ENCODE measurements at places on chromosomes 16 and 17.

DNA sequence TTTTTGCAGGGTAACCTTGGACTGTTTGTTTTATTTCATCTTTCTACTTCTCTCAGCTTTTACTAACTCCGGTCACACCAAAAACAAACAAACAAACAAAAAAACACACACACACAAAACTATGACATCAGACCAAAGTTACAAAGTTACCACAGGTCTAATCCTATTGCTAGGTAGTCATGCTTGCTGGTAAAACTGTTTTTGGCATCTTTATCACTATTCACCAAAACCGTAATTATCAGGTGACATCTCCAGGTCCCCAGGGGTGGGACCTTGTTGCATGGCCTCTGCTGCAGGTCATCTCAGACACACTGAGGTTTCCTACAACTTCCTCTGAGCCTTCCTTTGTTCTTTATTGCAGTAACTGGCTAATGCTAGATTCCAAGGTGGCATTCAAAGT is 162.3 kb downstream of the ABCA8 start:
- DNase-seq, result no peak

GRCh38 chr17:5869041-5869745 is 201.0 kb upstream of the WSCD1 start:
- DNase-seq, result no peak

GRCh38 chr16:11328172-11329070 is 16.8 kb upstream of the RMI2 start:
- DNase-seq, result peak; percentile 98

DNA sequence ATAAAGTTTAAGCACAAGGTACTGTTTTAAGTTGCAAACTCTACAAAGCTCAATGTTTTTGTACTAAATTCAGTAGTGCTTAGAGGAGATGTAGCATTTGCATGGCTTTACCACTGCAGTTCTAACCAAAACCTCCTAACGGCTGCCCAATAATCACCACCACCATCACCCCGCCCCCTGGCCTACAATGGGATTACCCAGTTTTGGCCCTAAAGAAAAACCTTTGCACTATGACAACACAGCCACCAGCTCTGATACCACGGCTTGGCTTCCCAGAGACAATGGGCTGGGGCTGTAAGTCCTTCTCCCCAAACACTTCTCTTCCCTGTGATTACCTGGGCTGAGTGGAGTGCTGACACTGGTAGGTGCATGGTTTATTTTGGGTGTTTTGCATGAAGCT is 58.4 kb upstream of the MTMR4 start:
- DNase-seq, result no peak

DNA sequence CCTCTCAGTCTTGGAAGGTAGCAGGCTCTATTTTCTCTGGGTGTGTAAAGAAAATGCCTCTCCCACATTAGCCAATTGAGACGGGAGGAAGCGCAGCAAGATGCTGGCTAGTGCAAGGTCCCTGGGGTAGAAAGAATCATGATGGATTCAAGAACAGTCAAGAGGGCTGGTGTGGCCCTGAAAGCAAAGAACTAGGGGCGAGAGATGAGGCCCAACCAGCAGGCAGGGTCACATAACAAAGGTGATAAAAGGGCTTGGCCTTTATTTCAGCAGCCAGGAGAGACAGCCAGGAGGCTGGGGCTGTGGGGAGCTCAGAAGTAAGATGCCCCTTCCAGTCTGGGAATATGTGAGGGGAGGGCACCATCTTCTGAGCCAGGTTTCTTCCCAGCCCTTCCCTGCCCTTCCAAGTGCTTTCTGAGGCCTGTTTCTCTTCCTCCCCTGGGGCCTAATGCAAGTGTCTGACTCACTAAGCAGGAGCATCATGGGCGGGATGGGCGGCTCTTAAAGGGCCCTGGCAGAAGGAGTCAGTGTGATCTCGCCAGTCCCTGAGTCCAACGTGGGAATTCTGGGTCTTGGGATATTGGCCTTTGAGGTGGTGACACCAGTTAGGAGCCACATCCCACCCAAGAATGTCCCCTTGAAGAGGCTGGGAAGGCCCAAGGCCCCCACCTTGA is 3.9 kb upstream of the NLRC5 start:
- no peak for DNase-seq

- no peak for DNase-seq
These were observed 3.7 kb downstream of the RHBDL3 start for GRCh38 chr17:32269377-32269776.

DNA sequence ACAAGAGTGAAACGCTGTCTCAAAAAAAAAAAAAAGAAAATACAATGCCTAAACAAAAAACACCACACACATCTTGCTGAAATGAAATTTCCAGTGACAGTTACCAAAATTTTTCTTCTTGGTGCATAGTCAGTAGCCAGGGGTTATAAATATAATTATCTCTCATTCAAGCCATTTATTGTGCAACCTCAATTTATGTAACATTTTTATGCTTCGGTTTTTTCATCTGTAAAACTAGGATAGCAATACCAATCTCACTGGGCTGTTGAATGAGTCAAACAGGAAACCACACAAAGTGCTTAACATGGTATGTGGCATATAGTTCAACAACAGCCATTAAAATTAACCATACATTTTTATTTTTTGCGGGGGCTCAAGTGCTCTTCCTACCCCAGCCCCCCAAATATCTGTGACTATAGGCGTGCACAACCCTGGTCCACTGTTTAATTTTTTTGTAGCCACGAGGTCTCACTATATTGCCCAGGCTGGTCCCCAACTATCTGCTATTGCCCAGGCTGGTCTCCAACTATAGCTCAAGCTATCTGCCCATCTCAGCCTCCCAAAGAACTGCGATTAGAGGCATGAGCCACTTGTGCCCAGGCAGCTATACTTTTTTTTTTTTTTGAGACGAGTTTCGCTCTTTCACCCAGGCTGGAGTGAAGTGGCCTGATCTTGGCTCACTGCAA is 2.6 kb downstream of the COG4 start:
- DNase-seq, result no peak

DNA sequence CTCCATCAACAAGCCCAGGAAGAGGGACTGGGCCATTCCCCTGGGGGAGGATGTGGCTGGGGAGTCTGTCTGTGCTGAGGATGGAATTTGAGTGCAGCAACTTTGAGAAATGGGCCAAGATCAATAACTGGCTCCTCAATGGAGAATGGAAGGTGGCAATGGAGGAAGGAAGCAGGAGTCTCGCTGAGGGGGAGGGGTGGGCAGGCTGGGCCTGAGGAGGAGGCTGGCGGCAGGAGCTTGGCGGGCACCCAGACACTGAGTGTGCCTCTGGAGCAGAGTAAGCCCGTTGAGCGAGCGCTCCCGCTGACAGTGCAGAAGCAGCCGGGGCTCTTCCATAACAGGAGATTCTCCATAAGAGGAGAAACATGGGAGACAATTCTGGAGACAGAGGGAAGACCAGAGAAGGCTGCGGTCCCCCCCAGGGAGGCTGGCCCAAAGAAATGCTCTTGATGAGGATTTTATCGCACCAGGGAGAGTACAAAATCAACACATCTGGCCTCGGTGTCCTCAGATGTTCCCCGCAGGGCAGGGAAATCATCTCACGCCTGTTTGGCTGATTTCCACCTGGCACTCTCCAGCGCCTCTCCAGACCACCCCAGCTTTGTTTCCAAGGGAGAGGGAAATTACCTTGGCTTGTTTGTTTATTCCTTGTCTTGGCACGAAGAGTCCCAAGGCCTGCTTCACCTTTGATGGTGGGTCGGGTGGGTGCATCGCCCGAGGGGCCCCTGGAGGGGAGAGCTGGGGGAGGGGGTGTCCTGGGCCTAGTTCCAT is 2.8 kb upstream of the MMP15 start:
- no peak for DNase-seq

DNA sequence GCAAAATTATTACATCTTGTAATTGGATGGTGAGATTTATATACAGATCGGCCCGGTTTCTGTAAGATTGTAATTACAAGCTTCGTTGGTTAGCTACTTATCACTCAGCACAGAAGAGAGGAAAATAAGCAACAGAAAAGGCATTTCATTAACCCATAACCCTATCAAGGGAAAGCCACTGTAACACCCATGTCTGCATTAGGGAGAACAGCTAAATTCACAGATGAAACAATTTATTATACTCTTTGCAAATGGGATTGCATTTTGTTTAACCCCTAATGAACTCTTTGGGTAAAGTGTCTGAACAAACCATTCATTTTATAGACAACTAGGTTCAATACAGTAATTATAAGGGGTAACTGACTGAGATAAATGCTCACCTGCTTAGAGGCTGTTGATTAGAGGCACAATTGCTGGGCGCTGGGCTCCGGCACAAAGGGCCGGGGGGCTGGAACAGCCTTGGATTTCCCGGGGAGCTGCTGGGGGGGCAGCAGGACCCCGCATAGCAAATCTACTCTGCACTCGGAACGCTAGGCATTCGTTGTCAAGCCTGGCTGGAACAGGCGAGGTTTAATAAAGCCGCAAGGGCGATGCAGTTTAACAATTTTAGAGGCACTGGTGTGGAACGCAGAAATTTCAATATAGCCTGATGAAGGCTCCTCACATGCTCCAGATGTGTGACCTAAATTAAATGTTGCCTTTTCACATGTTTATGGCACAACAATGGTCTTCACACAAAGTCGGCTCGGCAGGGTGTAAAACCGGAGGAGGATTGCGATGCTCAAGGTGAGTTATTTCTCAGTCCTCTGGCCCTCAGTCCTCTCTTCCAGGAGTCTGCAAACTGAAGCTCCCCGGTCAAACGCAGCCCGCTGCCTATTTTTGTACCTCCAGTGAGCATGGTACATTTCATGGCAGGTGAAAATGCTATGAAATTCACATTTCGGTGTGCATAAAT is 134.0 kb upstream of the IRX6 start:
- no peak for DNase-seq

DNA sequence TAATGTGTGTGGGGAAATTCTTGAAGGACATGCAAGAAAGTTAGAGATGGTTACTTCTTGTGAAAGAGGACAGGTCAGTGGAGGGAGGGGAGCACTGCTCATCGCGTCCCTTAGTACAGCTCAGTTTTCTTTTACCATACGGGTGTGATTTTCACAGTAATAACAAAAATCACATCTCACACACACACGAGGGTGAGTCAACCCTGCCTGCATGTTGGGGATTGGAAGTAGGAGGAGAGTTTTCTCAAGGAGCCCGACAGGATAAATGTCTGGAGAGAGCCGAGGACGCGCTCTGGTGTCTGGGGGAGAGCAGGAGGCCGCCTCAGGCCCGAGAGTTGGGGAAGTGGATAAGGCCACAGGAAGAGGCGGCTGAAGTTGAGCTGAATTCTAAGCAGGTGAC is 16.4 kb downstream of the PLCD3 start:
- no peak for DNase-seq

DNA sequence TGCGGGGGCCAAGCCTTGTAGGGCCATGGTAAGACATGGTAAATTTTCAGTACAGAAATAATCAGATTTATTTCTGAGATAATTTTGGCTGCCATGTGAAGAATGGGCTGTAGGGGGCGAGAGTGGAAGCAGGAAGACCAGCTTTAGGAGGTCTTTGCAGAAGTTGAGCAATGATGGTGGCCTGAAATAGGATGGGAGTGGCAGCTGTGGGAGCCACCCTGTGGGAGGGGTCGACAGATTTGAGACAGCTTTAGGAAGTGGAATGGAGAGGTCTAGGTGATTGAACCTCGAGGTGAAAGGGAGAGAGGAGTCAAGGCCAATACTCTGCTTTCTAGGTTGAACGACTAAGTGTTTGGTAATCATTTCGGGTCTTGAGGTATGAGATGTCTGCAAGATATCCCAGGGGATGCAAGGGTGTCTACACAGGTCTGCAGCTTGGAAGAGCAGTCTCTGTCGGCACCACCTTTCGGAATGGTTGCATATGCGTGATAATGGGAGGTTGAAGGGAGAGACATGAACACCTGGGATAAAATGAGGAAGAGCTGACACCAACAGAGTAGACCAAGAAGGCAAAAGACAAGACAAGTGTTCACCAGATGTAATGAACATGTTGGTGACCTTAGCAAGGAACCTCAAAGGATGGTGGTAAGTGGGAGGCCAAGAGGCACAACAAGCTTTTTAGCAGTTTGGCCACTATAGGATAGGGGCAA is 4.2 kb upstream of the ATXN7L3 start:
- DNase-seq, result peak; percentile 86

DNA sequence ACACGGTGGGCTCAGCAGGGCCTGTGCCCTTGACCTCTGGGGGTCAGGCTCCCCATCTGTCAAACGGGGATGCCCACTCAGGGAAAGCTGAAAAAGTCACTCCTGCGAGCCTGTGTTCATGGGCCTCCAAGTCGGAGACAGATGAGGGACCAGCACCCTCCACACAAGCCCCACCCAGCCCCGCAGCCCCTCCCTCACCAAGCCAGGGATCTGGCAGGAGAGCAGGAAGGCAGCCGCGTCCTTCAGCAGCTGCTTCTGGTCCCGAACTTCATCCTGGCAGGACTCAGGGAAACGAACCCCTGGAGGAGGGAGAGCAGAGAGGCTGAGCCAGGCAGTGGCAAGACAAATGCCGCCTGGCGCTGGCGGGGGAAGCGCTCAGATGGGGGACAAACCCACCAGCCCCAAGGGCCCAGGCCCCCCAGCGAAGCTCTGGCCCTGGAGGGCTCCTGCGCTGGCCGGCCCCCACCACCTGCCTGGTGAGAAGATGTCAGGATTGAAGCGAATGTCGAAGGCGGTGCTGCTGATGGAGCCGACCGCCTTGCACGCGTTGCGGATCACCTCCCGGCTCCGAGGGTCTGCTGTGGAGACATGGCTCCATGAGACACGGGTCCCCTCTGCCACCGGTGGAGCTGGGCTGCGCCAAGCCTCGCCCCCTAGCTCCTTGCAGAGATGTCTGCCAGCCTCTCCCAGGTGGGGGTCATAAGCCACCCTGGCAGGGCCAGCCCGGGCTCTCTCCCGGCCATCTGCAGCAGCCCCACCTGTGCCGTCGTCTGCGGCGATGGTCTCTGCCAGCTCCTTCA is 15.4 kb downstream of the CLUH start:
- no peak for DNase-seq

- DNase-seq, result no peak
These were observed 69.2 kb upstream of the DHX40 start for GRCh38 chr17:59496178-59496577.

GRCh38 chr17:39553341-39553945 is 54.3 kb downstream of the NEUROD2 start:
- DNase-seq, result no peak

GRCh38 chr17:49450735-49451134 is 36.1 kb upstream of the PHB1 start:
- DNase-seq, result no peak

DNA sequence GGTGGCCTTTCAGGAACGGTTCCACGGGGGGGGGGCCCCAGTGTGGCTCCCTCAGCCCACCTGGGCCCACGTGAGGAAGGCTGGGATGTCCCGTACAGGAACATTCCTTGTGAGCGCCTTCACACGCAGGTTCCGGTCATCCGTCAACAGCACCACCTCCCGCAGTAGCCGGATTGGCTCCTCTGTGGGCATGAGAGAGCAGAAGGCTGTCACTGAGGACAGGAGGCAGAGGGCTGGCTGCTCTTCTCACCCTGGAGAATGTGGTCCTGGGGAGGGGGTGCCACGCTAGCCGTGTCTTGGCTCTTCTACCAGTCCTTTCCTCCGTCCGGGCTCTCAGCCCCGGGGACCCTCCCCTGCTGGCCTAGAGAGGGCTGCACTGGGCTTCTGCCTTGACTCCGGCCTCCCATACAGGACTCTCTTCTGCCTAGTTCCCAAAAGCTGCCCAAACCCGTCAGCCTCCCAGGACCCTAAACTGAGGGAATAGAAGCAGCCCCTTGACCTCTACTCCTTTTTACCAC is 6.6 kb downstream of the HIC1 start:
- no peak for DNase-seq

- no peak for DNase-seq
These were observed 7.3 kb upstream of the SERPINF2 start for GRCh38 chr17:1735418-1735817.

GRCh38 chr17:31216031-31216751 is 80.8 kb downstream of the OMG start:
- DNase-seq, result peak; percentile 71

All from NAMALWA (cell line).